Muscle of leg (tissue), 16 donors: ENCODE measurements at places on chromosomes 5 and 9. TPM values are rescaled to one million over a fixed set of nuclear protein-coding genes. Genes with fewer than 3 reads are reported as not detected.

The EMB gene
- total RNA-seq: 4.3 TPM

The GRM6 gene
- not detected for total RNA-seq

- DNase-seq: peak; percentile 74
These were observed 18.9 kb downstream of the RPS23 start for GRCh38 chr5:82259172-82259800.

DNA sequence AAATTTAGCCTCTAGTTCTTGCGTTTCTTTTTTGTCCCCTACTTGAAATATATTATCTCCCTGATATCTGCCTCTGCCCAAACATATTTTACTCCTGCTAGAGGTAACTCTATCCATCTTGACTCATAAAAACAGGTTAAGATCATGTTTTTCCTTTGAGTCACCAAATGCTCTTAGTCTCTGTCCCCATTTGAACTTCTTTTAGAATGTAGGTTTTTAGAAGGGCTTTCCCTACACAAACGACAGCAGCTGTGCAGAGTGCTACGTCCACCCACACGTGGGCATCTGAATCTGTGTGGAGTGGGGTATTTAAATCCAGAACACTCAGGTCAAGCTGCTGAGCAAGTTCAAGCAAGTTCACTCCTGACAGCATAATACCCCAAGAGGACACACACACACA lies 2.2 kb downstream of the HSD17B3 start:
- no peak for DNase-seq

DNA sequence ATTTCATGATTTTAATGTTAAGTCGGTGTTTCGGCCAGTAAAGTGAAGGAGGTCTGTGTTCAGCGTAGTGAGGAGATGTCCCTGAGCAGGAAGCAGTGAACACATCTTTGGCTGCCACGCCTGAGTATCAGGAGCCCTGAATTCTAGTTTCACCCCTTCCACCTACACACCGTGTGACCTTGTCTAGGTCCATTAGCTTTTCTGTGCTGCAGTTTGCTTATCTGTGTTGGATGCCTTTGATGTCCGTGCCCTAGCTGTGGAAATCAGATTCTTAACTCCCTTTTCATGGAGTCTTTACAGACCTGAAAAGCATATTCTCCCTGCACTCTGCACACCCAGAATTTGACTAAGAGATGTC lies 601 bp downstream of the FBXO38 start:
- DNase-seq: no peak

GRCh38 chr9:19946441-19947109 lies 157.7 kb upstream of the SLC24A2 start:
- no peak for DNase-seq
